ENCODE measurements at places on chromosomes 1 and 21.
A peak's percentile ranks its signal among the peaks of the same experiment; 100 is the strongest.

DNA sequence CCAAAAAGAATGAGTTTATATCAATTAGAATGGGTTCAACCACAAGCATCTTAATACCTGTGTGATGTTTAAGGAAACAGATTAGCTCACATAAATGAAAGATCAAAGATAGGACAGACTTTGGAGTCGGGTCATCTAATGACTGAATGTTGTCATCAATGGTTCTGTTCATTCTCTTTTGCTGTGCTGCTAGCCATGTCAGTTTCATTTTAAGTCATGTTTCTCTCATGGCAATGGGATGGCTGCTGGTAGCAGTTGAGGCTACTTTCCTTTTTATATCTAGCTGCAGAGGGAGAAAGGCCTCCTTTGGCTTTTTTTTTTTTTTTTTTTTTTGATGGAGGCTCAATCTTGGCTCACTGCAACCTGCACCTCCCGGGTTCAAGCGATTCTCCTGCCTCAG is 86.9 kb upstream of the SPAG17 start:
- DNase-seq = no peak

GRCh38 chr1:31704271-31705079 is 658 bp upstream of the COL16A1 start:
- DNase-seq = peak; percentile 86

DNA sequence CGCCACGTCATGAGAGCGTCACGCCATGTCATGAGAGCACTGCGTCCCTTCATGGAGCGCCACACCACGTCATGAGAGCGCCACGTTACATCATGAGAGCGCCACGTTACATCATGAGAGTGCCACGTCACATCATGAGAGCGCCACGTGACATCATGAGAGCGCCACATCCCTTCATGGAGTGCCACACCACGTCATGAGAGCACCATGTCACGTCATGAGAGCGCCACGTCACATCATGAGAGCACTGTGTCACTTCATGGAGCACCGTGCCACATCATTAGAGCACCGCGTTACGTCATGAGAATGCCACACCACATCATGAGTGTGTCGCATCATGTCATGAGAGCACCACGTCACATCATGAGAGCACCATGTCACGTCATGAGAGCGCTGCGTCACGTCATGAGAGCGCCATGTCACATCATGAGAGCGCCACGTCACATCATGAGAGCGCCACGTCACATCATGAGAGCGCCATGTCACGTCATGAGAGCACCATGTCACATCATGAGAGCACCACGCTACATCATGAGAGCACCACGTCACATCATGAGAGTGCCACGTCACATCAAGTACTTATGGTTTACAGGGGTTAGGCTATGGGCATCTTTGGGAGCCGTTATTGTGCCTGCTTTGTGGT is 9.8 kb upstream of the NLRP3 start:
- DNase-seq = no peak

GRCh38 chr1:235545292-235545930 is 41.2 kb upstream of the B3GALNT2 start:
- DNase-seq = no peak

DNA sequence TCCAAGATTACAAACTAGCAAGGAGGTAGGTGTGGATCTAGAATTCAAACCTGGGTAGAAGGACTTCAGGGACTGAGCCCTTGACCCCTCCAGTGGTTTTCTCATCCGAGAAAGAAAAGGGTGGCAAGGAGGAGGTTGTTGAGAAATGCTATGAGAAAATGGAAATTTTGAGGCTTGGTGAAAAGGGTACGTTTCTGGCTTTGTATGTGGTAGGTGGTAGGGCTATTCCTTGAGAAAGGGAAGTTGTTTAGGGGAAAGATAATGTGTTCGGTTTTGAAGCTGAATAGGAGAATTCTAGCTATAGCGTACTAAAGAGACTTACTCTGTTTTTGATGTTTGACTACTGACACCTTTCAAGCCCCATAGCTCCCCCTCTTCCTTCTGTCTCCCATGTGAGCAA is 133.8 kb downstream of the CNIH3 start:
- DNase-seq = no peak

GRCh38 chr1:236211815-236212214 is 69.5 kb downstream of the GPR137B start:
- no peak for DNase-seq

GRCh38 chr1:15492596-15492995 is 16.7 kb downstream of the CELA2B start:
- no peak for DNase-seq

- DNase-seq = peak; percentile 33
Observed at GRCh38 chr1:97243973-97244560, 522.5 kb downstream of the PTBP2 start.

DNA sequence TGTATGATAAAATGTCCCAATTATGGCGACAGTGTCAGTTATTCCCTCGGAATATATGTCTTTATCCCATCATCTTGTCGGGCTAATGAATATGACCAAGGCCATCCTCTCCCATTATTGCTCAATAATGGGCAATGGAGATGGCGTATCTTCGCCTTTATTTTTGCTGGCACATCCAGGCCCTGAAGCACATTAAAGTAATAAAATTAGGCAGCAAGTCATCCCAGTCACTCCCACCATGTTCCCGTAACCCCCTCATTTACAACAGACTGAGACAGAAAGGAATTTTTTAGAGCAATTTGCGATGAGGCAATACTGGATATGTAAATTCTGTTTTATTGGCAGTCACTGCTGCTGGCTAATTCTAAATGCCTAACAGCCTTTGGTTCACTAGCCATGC is 35.3 kb downstream of the CLIC6 start:
- DNase-seq = peak; percentile 52

GRCh38 chr1:48777219-48777895 is 666 bp upstream of the BEND5 start:
- DNase-seq = no peak

- DNase-seq = no peak
Observed at GRCh38 chr1:60751306-60751705, 331.1 kb upstream of the NFIA start.

GRCh38 chr1:31934706-31935629 is 3.2 kb downstream of the PTP4A2 start:
- peak; percentile 50 for DNase-seq

GRCh38 chr1:173473599-173474011 is 3.5 kb upstream of the PRDX6 start:
- DNase-seq = peak; percentile 63

GRCh38 chr1:147091801-147092200 is 80.5 kb downstream of the PRKAB2 start:
- no peak for DNase-seq
